ENCODE measurements at places on chromosomes 11 and 22. TPM values are rescaled to one million over a fixed set of nuclear protein-coding genes. Genes with fewer than 3 reads are reported as not detected.

HYOU1 gene
- 37.0 TPM for total RNA-seq

TEX12 gene
- total RNA-seq: 1.2 TPM

DNA sequence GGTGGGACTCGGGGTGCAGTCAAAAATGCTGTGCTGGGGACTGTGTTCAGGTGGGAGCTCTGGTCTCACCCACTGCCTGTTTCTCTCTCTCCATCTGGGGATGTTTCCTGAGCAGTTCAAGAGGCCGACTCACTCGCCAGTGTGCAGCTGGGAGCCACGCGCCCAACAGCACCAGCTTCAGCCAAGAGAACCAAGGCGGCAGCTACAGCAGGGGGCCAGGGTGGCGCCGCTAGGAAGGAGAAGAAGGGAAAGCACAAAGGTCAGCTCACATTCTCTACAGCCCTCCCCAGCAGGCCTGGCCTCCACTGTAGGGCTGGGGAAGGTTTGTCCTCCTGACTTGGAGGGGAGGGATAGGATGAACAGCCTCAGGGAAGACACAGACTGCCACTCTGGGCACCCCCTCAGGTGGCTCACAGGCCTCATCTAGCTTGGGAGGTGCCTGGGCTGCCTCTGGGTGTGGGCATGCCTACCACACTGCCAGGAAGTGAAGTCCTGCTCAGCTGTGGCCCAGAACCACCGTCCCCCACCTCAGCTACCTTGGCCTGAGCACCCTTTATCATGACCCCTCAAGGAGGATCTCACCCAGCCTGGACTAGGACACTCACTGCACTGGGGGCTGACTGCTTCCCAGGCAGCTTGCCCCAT lies 13.0 kb downstream of the TUB start:
- no peak overlapping the region for H3K27ac ChIP-seq
- no peaks in the 10 kb centered on the region for H3K4me1 ChIP-seq
- no peak for DNase-seq
- no peaks in the 10 kb centered on the region for H3K36me3 ChIP-seq
- H3K4me3 ChIP-seq: no peak overlapping the region

DNA sequence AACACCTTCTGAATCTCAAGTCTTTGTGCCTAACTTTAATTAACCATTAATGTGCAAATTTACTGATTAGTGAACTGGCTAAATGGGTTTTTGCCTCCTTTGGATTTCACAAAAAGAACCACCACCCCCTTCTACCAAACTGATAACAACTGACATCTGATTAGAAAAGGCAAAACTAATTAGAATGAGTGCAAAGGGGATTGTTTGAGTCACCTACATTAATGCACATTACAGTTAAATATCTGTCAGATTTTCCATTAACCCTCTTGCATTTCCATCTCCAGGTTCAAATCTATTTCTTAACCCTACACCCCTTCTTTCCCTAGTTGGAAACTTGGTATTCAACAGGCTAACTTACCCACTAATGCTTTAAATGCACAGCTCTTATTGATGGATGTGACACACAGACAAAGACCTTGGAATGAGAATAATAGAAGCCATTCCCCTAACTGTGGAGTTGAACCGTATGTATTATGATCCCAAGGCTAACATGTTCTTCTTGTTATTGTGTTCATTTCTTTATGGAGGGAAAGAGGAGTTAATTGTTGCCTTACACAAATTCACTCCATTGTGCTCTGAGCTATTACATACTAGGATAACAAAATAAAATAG lies 161.5 kb upstream of the MTMR2 start:
- no peak for DNase-seq
- H3K27ac ChIP-seq: no peak overlapping the region
- no peaks in the 10 kb centered on the region for H3K36me3 ChIP-seq
- no peak overlapping the region for H3K4me3 ChIP-seq
- H3K4me1 ChIP-seq: no peaks in the 10 kb centered on the region
- H3K27me3 ChIP-seq: no peaks in the 10 kb centered on the region

GRCh38 chr22:48778308-48779195 lies 1049.1 kb downstream of the BRD1 start:
- no peaks in the 10 kb centered on the region for H3K4me1 ChIP-seq
- H3K27ac ChIP-seq: no peak overlapping the region
- no peak for DNase-seq
- H3K4me3 ChIP-seq: no peak overlapping the region
- H3K27me3 ChIP-seq: peaks cover 14% of the 10 kb centered on the region
- H3K36me3 ChIP-seq: no peaks in the 10 kb centered on the region

GRCh38 chr11:62816557-62816956 lies 11.3 kb upstream of the NXF1 start:
- no peaks in the 10 kb centered on the region for H3K36me3 ChIP-seq
- no peak overlapping the region for H3K27ac ChIP-seq
- no peaks in the 10 kb centered on the region for H3K4me1 ChIP-seq
- no peak for DNase-seq
- H3K27me3 ChIP-seq: no peaks in the 10 kb centered on the region

GRCh38 chr11:134758342-134758931 lies 346.4 kb upstream of the B3GAT1 start:
- no peaks in the 10 kb centered on the region for H3K36me3 ChIP-seq
- H3K4me1 ChIP-seq: no peaks in the 10 kb centered on the region
- no peak overlapping the region for H3K27ac ChIP-seq
- H3K4me3 ChIP-seq: no peak overlapping the region

GRCh38 chr22:47569389-47570299 lies 807.2 kb downstream of the TBC1D22A start:
- H3K4me3 ChIP-seq: no peak overlapping the region
- DNase-seq: no peak
- no peaks in the 10 kb centered on the region for H3K36me3 ChIP-seq
- H3K27ac ChIP-seq: no peak overlapping the region

DNA sequence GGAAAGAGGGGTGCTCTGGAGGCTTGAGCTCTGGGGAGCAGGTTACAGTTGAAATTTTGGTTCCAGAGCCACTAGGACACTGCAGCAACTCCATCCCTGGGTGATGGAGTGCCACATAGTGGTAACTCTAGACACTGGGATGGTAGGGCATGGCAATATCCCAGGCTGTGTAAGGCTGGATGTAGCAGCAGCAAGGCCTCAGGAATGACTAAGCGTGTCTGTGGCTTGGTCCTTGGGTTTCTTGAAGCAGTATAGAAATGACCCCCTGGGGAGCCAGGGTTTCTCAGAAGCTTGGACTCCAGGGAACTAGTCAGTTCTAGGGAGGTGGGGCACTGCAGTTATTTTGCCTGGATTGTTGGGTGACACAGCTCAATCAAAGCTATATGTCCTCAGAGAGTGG lies 8.1 kb downstream of the MS4A4A start:
- no peaks in the 10 kb centered on the region for H3K4me1 ChIP-seq
- H3K36me3 ChIP-seq: no peaks in the 10 kb centered on the region

DNA sequence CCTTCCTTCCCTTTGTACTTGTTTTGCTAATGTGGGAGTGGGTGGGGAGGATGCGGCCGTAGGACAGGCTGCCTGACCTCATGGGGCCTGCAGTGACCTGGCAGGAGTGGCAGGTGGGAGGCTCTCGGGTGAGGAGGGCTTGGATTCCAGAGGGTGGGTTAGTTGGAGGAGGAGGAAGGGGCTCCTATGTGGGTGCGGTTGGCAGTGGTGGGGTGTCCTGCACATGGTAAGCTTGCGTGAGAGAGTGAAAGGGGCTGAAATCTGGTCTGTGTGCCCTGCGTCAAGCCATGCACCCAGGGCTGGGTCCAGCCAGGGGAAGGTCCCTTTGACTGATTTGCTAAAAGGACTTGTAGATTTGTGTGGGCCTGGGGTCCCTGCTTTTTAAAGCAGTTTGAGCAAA lies 90.7 kb upstream of the OR4B1 start:
- no peaks in the 10 kb centered on the region for H3K4me1 ChIP-seq
- DNase-seq: no peak
- no peaks in the 10 kb centered on the region for H3K27me3 ChIP-seq
- H3K4me3 ChIP-seq: no peak overlapping the region
